Memory B cell (primary cell): ENCODE measurements at places on chromosomes 3 and 15.
A peak's percentile ranks its signal among the peaks of the same experiment; 100 is the strongest.

DNA sequence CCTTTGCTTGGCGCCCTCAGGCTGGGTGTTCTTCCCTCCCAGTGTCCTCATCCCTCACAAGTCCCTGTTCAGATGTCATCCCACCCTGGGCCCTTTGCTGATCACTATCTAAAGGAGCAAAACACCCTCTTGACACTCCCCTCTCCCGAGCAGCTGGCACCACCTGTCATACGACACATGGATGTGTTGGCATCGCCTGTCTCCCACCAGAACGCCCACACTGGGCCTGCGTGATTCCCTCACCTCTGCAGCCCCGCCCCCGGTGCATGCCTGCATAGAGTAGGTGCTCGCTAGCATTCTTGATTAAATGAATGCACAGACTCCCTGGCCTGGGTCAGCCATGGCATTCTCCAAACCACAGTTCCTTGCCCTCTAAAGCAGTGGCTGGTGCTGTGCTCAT is 75.8 kb downstream of the DNAJB8 start:
- no peak overlapping the region for H3K4me3 ChIP-seq
- H3K27me3 ChIP-seq = no peaks in the 10 kb centered on the region
- peaks cover 11% of the 10 kb centered on the region for H3K36me3 ChIP-seq
- DNase-seq = no peak
- peaks cover 7% of the 10 kb centered on the region for H3K4me1 ChIP-seq

DNA sequence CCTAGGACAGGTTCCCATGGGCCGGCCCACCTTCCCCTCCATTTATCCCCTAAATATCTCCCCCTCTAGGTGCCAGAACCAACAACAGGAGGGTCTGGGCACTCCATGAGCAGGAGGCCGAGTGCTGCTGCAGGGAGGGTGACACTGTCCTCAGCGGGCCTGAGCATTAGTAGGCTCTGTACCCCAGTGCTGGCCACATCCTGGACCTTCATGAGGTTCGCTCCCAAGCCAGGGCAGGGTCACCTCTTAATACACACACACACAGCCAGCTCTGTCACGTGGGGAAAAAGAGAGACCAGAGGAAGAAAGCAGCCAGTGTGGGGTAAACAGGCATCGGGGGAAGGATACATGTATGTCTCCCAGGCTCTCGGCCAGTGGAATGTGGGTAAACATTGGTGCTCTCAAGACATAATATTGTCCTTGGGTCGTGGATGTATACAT is 27.9 kb upstream of the SEMA3F start:
- H3K4me1 ChIP-seq = no peaks in the 10 kb centered on the region
- no peaks in the 10 kb centered on the region for H3K27me3 ChIP-seq
- DNase-seq = no peak
- no peak overlapping the region for H3K27ac ChIP-seq

DNA sequence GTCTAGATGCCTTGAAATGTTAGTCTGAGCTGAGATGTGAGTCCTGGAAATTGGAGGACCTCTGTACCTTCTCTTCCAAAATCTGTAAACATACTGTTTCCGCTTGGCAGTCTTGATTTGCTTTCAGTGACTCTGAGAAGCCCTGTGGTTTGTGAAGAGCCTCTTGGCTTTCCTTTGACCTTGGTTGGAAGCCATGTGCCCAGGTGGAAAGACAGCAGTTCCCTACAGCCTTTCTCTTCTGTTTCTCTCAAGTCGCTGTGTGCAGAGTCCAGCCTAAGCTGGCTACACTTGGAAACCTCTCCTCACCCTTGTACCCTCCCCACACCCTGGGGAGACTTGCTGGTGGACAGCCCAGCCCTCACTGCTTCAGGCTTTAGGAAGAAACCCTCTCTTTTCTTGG is 129.8 kb upstream of the CTDSPL start:
- no peak for DNase-seq
- no peaks in the 10 kb centered on the region for H3K4me1 ChIP-seq
- no peak overlapping the region for H3K27ac ChIP-seq
- no peak overlapping the region for H3K4me3 ChIP-seq

DNA sequence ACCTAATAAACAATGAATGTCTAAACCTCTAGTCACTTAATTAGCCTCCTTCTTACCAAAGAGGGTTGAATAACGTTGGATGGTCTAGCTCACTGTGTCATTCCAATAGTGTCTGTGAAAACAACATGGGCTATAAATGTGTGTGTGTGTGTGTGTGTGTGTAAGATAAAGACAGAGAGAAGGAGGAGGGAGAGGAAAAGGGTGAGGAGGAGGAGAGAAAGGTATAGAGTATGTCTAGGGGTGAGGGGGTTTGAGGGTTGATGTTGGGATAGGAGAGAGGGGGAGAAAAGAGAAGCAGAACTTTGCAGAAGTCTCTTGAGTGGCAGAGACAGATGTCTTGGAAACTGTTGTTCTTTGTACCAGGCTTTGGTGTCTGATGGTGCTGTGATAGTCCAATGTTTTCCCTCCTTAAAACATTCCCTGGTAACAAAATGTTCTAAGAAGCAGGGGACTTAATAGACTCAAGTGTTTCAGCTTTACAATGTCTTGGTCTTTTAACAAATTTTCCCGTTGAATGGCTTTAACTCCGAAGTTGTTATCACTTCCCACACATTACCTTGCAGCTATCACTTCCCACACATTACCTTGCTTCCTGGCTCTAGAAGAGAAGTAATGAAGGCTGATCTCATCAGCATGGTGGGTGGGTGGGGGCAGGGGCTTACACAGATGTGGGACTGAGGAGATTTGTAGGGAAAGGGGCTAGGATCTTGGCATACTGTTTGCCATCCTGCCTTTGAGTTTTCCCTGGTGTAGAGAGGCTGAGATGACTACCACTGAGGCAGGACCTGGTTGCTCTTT is 57.8 kb upstream of the ETV5 start:
- no peak for DNase-seq
- H3K36me3 ChIP-seq = peaks cover 29% of the 10 kb centered on the region
- H3K4me1 ChIP-seq = peaks cover 15% of the 10 kb centered on the region
- H3K27ac ChIP-seq = no peak overlapping the region

DNA sequence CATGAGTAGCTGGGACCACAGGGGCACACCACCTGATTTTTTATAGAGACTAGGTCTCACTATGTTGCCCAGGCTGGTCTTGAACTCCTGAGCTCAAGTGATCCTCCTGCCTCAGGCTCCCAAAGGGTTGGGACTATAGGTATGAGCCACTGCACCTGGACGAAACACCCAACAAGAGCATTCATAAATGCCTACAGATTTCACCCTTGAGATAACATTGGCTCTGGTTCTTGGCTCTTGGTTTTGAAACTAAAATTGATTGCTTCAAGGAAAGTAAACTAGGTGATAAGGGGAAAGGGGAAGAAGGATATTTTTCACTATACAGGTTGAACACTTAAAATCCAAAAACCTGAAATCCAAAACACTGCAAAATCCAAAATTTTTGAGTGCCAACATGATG is 10.3 kb downstream of the AP3S2 start:
- no peak for DNase-seq
- H3K27ac ChIP-seq = no peak overlapping the region
- no peaks in the 10 kb centered on the region for H3K27me3 ChIP-seq
- H3K4me1 ChIP-seq = no peaks in the 10 kb centered on the region
- H3K4me3 ChIP-seq = no peak overlapping the region
- peaks cover 15% of the 10 kb centered on the region for H3K36me3 ChIP-seq

DNA sequence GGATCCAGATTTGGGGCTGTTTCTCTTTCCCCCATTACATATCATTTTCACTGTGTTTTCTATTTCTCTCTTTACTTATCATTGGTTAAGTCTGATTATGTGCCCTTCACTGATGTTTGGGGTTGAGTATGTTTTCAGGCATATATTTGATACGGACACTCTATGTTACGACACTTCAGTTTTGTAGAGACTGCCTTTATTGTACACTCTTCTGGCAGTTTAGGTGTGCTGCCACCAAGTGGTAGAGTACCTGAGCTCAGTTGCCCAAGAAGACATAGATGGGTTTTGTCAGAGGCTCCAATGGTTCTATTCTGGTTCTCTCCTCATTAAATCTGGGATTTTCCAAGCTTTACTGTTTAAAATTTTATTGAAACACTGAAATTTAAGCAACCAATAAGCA is 255.0 kb upstream of the ROPN1 start:
- no peak overlapping the region for H3K27ac ChIP-seq
- no peak overlapping the region for H3K4me3 ChIP-seq
- DNase-seq = no peak
- no peaks in the 10 kb centered on the region for H3K36me3 ChIP-seq

DNA sequence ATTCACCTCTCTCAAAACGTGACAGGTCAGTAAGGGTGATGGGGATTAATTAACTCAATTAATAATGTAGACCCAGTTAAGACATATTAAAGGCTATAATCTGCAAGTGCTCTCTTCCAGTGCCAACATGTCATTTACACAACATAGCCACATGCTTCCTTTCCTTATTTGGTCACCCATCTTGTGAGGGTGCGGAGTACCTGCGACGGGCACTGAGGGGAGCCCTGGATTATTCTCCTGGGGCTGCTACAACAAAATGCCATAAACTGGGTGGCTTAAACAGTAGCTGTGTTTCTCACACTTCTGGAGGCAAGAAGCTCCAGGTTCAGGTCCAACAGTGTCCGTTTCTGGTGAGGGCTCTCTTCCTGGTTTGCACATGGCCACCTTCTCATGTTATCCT is 157.4 kb upstream of the LRTM1 start:
- H3K4me3 ChIP-seq = no peak overlapping the region
- H3K27me3 ChIP-seq = peaks cover 5% of the 10 kb centered on the region
- no peak overlapping the region for H3K27ac ChIP-seq
- no peaks in the 10 kb centered on the region for H3K36me3 ChIP-seq

DNA sequence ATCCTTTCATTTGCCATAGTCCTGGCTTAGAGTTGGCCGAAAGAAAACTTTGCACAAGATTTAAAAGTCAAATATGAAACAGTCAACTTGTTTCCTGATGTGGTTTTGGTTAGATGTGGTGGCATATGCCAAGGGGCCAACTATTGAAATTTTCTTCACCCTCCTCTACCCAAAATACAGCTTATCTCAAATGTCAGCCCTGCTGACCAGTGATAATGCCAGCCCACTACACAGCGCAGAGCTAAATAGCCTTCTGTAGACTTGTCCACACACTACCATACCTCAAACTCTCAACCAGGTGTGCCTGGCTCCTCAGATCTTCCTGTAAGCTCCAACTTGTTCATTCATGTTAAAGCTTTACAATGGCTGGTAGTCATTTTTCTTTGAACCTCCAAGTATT is 368.5 kb upstream of the STAC start:
- no peaks in the 10 kb centered on the region for H3K27me3 ChIP-seq
- H3K36me3 ChIP-seq = no peaks in the 10 kb centered on the region
- H3K27ac ChIP-seq = no peak overlapping the region
- no peaks in the 10 kb centered on the region for H3K4me1 ChIP-seq
- H3K4me3 ChIP-seq = no peak overlapping the region

GRCh38 chr3:129593230-129593594 is 13.3 kb downstream of the PLXND1 start:
- no peak overlapping the region for H3K27ac ChIP-seq
- no peak for DNase-seq
- H3K4me3 ChIP-seq = peak overlapping the region; percentile 60
- H3K4me1 ChIP-seq = peaks cover 12% of the 10 kb centered on the region

DNA sequence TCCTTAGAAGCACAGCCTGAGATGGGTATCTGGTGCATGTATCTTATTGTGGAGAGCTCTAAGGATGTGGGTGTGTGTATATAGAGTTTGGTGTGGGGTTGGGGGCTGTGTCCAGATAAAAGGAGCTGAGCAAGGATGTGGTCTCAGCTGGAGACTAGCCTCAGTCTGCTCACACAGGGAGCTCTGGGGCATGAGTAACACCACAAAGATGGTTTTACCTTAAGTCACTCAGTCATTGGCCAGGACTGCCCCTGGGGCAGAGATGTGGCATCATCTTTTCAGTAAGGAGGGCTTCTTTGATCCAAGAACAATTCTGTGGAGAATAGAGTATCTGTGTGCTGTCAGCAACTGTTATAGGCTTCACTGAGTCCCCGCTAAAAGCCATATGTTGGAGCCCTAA is 163.4 kb upstream of the NUDT16 start:
- no peak overlapping the region for H3K27ac ChIP-seq
- H3K4me1 ChIP-seq = no peaks in the 10 kb centered on the region
- DNase-seq = no peak
- peaks cover 2% of the 10 kb centered on the region for H3K36me3 ChIP-seq
- no peak overlapping the region for H3K4me3 ChIP-seq

- H3K4me1 ChIP-seq = peaks cover 21% of the 10 kb centered on the region
- H3K4me3 ChIP-seq = no peak overlapping the region
- no peak for DNase-seq
- H3K27ac ChIP-seq = no peak overlapping the region
- no peaks in the 10 kb centered on the region for H3K27me3 ChIP-seq
These were observed 18.8 kb downstream of the TIPARP start for GRCh38 chr3:156693166-156693565.
